ENCODE measurements at places on chromosomes 2 and 18.

DNA sequence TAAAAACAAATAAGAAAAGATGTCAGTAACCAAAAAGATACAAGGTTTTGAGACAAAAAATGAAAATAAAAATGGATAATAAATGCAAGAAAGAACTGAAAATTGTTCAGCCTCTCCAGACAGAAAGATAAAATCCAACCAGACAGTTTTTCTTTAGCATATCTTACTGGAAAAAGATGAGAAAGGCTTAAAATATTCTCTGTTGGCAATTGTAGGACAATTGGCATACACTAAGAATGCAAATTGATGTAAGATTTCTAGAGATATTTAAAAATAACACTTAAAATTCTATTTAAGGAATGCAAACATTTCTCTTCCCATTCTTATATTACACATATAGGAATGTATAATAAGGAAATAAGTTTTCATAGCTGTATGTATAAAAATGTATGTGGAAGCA is 590.6 kb downstream of the DSC3 start:
- no peak overlapping the region for H3K27ac ChIP-seq
- no peaks in the 10 kb centered on the region for H3K27me3 ChIP-seq
- H3K36me3 ChIP-seq: no peaks in the 10 kb centered on the region
- DNase-seq: no peak
- no peaks in the 10 kb centered on the region for H3K4me1 ChIP-seq
- H3K4me3 ChIP-seq: no peak overlapping the region

GRCh38 chr2:176984987-176985386 is 227.6 kb upstream of the HNRNPA3 start:
- H3K36me3 ChIP-seq: no peaks in the 10 kb centered on the region
- peaks cover 15% of the 10 kb centered on the region for H3K27me3 ChIP-seq
- no peak for DNase-seq
- H3K4me1 ChIP-seq: no peaks in the 10 kb centered on the region
- no peak overlapping the region for H3K4me3 ChIP-seq

DNA sequence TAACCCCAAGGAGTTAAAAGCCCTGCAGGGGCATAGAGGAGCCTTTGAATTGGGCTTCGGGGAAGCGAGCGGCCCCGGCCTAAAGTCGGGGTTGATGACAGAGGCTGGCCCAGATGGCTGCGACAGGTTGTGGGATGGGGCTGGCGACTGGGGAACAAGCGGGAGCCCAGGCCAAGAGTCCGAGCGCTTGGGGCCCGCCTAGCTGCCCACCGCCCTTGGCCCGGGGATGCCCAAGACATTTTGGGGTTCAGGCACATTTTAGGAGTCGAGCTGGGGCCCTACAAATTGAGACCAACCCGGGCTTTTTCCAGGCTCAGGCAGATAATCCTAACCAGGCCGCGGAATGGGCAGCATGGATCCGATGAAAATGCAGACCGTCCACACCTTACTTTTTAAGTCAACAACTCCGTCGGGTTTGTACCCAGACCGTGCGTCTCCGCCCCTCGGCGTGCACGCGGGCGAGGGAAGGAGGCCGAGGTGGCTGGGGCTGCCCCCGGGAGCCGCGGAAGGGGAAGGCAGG is 507 bp downstream of the RTKN start:
- peaks cover 21% of the 10 kb centered on the region for H3K27me3 ChIP-seq
- DNase-seq: no peak
- H3K4me3 ChIP-seq: peak overlapping the region; percentile 76
- no peaks in the 10 kb centered on the region for H3K36me3 ChIP-seq
- peak overlapping the region; percentile 87 for H3K27ac ChIP-seq

DNA sequence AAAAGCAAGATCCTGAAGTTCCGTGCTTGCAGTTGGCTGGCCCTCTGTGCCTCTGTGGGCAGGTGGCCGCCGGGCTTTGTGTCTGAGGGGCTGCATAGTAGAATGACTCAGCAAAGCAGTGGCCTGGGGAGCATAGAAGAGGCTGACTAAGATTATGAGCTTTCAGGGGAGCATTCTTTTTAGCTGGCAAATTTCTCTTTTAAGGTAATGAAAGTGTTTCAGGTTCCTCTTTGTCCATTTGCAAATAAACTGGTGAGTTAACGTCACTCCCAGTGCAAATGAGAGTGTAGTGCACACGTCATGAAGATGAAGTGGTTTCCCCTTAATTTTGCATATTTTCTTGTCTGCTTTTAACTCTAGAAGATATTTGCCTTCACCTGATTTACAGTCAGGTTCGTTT is 98.6 kb downstream of the BCL2L11 start:
- H3K27me3 ChIP-seq: no peaks in the 10 kb centered on the region
- peaks cover 4% of the 10 kb centered on the region for H3K4me1 ChIP-seq
- DNase-seq: no peak
- H3K4me3 ChIP-seq: no peak overlapping the region
- no peak overlapping the region for H3K27ac ChIP-seq

GRCh38 chr18:1252534-1252933 is 347.9 kb downstream of the ADCYAP1 start:
- H3K27me3 ChIP-seq: no peaks in the 10 kb centered on the region
- H3K4me1 ChIP-seq: no peaks in the 10 kb centered on the region
- H3K4me3 ChIP-seq: no peak overlapping the region
- no peak for DNase-seq

DNA sequence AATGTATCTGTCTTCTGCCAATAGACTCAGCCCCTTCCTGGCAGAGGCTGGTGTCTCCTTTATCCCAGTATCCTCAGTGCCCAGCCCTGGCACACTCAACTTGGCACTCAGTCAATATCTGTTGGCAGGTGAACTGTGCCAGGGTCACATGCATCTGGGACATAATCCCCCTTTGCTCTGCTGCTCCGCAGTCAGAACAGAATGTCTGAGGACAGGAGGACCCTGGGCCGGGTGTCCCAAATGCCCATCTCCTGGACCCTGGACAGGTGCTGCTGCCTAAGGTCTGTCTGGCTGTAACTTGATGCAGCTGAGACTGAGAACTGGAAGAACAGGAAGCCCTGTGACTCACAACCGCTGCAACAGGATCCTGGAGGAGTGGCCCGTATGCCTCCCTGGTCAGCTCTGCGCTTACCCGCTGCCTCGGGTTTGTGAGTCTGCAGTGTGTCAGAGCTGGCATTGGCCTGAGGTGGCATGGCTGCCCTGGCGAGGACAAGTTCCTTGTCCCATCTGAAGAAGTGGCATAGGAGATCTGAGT is 11.4 kb downstream of the HK2 start:
- no peak overlapping the region for H3K4me3 ChIP-seq
- peaks cover 73% of the 10 kb centered on the region for H3K4me1 ChIP-seq
- H3K27ac ChIP-seq: peak overlapping the region; percentile 85
- peak; percentile 38 for DNase-seq
- H3K27me3 ChIP-seq: no peaks in the 10 kb centered on the region
- H3K36me3 ChIP-seq: no peaks in the 10 kb centered on the region

All from esophagus squamous epithelium (tissue), 5 donors.